ENCODE measurements at places on chromosomes 6 and 20.

GRCh38 chr6:70379473-70380013 is 33.8 kb upstream of the FAM135A start:
- DNase-seq: no peak

DNA sequence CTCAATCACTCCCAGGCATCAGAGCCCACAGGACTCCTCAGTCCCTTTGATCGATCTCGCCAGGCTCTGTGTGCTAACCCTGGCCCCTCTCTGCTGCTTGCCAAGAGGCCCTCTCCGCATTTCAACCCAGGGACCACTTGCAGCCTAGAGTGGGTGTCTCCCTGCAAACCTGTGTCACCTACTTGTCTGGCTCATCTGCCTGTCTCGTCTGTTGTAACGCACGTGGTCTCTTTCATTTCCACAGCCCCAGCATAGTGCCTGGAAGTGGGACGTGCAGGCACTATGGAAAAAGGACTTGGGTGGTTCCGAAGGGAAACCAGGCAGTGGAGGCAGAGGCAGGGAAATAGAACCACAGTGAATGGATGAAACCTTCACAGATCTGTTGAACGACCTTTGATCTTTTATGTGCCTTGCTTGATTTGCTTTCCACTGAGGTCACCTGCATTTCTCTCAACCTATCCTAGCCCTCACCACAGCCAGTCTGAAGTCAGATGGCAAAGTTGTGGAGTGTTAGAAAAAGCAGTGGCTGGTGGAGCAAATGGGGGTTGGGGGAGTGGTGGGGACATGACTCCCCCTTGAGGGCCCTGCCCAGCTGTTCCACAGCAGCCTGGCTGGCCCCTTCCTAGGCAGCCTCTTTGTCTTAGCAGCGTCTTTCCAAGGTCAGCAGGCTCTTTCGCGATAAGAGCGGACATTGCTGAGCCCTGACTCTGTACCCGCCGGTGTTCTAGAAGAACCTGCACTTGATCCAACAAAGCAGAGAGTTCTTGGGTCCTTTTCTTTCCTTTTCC is 55.8 kb upstream of the TAGAP start:
- DNase-seq: no peak

DNA sequence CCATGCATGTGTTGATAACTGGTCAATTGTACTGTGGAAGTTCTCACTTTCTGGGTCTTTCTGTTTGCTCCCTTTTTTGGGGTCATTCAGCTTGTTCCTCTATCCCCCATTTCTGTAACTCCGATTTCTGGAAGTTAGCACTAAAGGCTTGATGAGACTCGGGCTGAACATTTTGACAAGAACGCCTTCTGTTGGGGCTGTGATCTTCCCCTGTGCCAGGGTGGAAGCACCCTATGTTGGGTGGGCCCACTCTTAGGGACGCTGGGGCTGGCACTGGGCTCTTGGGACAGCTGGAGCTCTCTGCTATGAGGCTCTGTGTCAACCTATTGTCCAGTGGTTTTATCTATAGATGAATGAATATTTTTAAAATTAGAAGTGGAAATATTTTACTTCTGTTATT is 60.1 kb upstream of the FRMD1 start:
- no peak for DNase-seq

- DNase-seq: no peak
Measured at GRCh38 chr20:10780901-10781300, 107.1 kb upstream of the JAG1 start.

GRCh38 chr20:47282864-47283263 is 73.6 kb downstream of the ZMYND8 start:
- no peak for DNase-seq

DNA sequence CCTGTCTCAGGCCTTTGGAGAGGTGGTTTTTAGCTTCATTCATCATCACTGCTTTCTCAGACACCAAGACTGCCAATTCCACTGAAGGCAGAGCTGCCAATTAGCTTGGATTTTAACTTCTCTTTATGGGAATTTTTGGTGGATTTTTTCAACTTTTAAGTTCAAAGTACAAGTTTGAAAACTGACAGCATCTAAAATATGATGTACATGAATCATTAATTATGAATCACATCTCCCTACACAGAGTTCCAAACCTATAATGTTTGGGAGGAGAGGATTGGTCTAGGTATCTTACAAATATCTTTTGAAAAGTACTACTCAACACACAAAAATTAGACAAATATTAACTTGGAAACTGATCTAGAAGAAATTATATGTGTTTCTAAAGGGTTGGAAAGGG is 25.5 kb downstream of the CNKSR3 start:
- no peak for DNase-seq

DNA sequence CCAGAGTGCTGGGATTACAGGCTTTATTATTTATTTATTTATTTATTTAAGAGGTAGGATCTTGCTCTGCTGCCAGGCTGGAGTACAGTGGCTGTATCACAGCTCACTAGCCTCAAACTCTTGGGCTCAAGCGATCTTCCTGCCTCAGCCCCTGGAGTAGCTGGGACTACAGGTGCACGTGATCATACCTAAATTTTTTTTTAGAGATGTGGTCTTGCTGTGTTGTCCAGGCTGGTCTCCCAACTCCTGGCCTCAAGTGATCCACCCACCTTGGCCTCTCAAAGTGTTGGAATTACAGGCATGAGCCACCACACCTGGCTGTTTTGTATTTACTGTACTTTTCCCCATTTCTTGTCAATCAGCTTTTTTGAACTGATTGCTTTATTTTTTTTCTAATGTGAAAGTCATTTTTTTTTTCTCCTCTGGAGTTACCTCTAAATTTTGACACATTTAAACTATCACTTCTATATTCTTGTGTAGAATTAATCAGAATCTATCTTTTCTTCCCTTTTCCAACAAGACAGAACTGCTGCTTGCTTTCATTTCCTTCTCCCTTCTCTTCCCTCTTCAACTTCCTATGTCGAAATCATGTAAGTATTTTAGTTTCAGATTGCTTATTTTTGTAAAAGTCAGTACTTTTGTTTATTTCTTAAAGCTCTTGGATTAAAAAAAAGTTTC is 12.0 kb downstream of the PANK2 start:
- DNase-seq: no peak

GRCh38 chr20:62881662-62882395 is 20.2 kb upstream of the TCFL5 start:
- no peak for DNase-seq

- no peak for DNase-seq
Measured at GRCh38 chr20:60009826-60010616, 51.8 kb downstream of the CDH26 start.

GRCh38 chr6:88963139-88964090 is at the start of gene RNGTT:
RNGTT (minus strand) TSS chr6:88963618; CDS start chr6:88963409, 209 bp downstream.
- peak; percentile 93 for DNase-seq

DNA sequence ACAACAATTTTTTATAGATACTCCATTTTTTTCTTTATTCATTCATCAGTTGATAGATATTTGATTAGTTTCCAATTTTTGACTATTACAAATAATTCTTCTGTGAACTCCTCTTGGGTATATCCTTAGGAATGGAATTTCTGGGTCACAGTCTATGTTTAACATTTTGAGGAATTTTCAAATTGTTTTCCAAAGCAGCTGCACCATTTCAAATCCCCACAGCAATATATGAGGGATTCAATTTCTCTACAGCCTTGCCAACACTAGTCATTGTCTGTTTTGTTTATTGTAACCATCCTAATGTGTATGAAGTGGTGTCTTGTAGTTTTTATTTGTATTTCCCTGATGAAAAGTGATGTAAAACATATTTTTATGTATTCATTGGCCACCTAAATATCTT is 320.3 kb upstream of the DEFB112 start:
- DNase-seq: no peak

DNA sequence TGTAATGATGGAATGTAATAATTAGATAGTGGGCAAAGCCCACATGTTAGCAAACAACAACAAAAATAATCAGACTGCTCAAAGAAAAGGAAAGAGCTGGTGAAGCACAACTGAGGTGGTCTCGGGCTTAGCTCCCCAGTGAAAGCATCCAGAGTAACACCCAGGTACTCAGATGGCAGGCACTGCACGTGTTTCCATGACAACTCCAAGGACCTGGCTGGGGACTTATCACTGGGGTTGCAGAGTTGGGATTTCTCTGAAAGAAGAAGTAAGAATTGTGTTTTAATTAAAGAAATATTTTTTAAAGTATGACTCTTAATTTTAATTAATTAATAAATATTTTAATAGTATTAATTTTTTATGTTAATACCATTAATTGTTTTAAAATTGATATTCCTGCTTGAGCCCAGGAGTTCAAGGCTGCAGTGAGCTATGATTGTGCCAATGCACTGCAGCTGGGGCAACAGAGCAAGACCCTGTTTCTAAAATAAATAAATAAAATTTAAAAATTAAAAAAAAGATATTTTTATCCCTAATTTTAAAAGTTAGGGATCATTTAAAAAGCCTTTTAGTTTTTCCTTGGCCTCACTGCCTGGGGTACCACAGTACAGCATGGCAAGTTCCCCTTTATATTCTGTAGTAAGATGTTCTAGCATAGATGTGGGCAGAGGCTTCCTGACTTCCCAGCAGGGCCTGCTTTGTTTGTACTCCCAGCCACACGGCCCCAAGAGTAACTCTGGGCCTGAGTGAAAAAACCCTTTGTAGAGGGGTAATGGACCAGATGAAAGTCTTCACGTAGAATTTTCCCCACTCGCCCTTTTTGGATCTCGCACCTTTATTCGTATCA is 42.2 kb upstream of the UST start:
- DNase-seq: no peak

GRCh38 chr6:121584586-121585369 is 149.3 kb downstream of the GJA1 start:
- DNase-seq: no peak

GRCh38 chr6:26045065-26045927 is 41.9 kb upstream of the HFE start:
- peak; percentile 78 for DNase-seq

DNA sequence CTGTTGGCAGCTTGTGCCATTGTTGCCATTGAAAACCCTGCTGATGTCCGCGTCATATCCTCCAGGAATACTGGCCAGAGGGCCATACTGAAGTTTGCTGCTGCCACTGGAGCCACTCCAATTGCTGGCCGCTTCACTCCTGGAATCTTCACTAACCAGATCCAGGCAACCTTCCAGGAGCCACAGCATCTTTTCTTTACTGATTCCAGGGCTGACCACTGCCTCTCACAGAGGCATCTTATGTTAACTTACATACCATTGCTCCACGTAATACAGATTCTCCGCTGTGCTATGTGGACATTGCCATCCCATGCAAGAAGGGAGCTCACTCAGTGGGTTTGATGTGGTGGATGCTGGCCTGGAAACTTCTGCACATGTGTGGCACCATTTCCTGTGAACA is 221.8 kb upstream of the FAM83B start:
- no peak for DNase-seq

GRCh38 chr6:151288712-151289398 is 49.1 kb downstream of the AKAP12 start:
- DNase-seq: no peak

DNA sequence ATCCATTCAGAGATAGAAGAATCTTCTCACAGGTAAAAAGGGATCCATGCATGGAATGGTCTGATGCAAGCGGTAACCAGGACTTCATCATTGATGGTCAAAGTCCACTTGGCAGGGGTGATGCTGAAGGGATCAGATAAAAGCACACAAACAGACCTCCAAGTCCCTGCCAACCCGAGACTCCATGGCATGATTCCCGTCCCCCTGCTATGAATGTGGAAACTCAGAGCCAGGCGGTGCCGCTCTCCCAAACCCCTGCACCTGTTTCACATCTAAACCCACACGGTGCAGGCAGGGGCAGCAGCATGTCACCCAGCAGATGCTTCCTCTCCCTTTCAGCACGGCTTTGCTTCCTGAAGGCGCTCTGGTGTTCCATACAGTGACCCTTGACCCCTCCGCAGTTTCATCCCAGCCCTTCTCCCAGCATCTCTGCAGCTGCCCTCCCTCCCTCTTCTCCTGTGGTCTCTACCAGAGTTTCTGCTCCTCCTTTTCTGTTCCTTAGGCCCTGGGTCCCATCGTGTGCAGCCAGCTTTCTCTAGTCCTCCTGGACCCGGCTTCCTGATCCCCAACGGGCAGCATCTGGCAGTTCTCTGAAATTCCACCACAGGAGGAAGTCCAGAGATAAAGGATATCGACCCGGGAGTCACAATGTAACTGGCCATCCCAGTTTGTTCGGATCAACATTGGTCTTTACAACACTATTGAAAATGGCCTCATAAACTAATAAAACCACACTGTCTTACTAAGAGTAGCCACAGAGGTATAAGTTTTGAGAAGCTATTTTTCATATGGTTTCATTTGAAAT is 235.0 kb downstream of the TTLL2 start:
- DNase-seq: no peak

- DNase-seq: no peak
Measured at GRCh38 chr20:1720845-1721475, 63.4 kb upstream of the SIRPG start.

DNA sequence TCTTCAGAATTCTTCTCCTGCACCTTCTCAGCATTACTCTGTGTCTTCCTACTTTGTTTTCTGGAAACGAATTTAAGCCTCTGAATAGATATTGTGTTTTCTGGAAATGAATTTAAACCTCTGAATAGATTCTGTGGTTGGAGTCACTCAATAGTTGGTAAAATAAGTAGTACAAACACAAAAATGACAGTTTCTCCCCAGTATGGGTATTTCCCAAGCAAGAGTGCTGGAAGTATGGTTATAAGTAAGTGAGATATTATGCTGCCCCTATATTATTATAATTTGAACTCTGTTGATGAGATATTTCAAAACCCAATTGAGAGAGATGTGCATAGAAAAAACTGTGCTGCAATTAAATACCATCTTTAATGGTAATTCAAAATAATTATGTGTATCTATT is 94.9 kb downstream of the TINAG start:
- no peak for DNase-seq

- DNase-seq: no peak
Measured at GRCh38 chr20:32589256-32589655, 4.1 kb upstream of the NOL4L start.

DNA sequence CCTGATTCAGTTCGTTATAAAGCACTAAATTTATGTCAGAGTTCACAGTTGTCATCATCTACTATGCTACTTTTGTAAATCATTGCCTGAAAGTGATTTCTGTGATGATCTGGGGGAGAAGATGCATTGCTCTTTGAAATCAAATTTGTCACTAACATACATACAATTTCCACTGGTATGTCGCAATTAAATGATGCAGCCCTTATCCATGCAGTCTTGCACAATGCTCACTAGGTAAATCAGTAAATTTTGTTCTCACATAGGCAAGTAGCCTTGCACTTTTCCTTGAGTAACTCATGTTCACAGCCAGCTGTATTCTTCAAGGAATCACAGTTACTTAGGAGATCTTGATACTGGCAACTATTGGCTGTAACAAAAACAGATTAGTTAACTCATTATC is 20.8 kb downstream of the CRISP2 start:
- DNase-seq: no peak

- no peak for DNase-seq
Measured at GRCh38 chr6:167569041-167569805, 244.3 kb downstream of the TTLL2 start.

GRCh38 chr6:30744054-30744805 is at the start of gene IER3:
IER3 (minus strand) TSS chr6:30744547; CDS start chr6:30744518, 29 bp downstream.
- peak; percentile 71 for DNase-seq
